Activated CD4-positive, alpha-beta T cell treated with anti-CD3 and anti-CD28 coated beads, Interleukin-2, amount 50 U/mL, for 1 hour (primary cell): ENCODE measurements at places on chromosomes 3 and 15.

DNA sequence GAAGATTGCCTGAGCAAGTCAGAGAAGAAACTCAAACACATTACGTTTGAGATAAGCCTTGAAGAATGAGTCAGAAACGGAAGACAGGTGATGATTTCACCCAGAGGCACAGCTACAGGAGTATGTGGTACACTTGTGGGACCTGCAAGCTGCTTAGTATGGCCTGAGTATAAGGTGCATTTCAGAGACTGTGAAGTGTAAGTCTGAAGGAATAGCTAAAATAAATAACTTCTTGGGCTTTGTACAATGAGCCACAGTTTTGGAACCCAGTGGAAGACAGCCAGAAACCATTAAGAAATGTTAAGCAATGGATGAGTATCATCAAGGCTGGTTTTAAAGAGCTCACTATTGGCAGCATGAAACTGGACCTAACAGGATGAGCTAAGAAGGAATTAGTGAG, 826.2 kb downstream of the ROBO1 start:
- no peak for DNase-seq

- no peak for DNase-seq
These were observed 257.2 kb upstream of the TPRG1 start for GRCh38 chr3:188914552-188914951.

- no peak for DNase-seq
These were observed 8.1 kb downstream of the FAM131A start for GRCh38 chr3:184345317-184346144.

DNA sequence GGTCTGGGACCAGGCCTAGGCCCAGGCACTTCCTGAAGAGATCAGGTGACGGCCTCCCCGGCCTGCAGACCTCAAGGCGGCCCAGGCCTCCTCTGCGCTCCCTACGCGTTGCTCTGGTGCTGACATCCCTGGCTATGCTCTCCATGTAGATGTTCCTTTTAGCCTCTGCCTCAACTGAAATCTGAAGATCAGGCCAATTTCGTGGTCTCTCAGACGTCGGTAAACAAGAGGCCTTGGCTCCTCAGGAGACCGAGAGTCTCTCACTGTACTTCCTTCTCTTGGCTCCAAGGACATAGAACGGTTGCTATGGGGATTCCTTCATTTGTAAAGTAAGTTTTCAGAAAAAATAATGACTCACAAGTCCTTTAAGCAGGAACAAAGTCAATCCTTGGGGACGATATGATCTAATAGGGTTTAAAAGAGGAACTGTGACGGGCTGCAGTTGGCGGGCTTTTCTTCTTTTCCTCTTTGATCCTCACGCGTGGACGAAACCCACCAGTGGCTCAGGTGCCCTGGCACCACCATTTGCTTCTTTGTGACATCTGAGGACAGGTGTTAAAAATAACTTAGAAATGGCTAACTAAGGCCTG, 55.6 kb upstream of the CGNL1 start:
- no peak for DNase-seq

- DNase-seq, result no peak
These were observed 6.1 kb downstream of the SCAP start for GRCh38 chr3:47469616-47470015.

DNA sequence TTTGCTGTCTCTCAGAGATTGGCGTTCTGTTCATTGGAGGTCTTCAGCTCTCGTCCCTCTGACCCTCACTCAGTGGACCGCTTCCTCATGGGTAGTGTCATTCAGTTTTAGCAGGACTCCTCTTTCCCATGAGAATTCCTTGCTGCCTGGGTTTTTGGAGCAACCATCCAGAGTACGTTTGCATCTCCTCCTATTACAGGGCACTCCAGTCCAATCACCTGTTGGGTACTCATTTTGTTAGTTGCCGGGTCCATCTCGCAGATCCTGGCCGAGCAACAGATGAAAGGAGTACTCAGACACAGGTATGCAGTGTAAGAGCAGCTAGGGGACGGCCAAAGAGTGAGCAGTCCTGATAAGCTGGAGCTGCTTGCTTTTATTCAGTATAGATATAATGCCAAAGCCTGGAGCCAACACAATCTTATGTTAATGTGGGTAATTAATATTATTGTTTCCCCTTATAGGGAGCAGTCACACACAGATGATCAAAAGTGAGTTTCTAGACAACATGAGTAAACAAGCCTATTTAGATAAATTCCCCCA, 49.6 kb downstream of the ISG20 start:
- no peak for DNase-seq

- no peak for DNase-seq
These were observed 4.2 kb downstream of the PTPN23 start for GRCh38 chr3:47385007-47385406.

DNA sequence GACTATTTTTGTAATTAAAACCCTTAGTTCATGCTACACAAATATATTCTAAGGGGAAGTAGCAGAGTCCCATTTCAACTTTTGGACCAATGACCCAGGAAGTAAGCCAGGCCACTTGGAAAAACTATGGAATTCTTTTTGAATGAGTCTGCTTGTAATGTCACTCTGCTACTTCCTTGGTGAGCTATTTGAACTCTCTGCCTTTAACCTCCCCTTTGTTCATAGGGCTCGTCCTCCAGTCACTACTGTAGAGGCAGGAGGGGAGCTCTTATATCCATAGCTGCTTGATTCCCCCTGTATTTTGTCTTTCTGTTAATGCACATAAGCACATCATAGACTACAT, 119.6 kb downstream of the UACA start:
- no peak for DNase-seq

- DNase-seq, result no peak
These were observed 69.5 kb downstream of the FLNB start for GRCh38 chr3:58077596-58078285.

- no peak for DNase-seq
These were observed 177.1 kb upstream of the FEZF2 start for GRCh38 chr3:62550439-62550838.

- no peak for DNase-seq
These were observed 13.0 kb downstream of the HCN4 start for GRCh38 chr15:73355612-73356265.

DNA sequence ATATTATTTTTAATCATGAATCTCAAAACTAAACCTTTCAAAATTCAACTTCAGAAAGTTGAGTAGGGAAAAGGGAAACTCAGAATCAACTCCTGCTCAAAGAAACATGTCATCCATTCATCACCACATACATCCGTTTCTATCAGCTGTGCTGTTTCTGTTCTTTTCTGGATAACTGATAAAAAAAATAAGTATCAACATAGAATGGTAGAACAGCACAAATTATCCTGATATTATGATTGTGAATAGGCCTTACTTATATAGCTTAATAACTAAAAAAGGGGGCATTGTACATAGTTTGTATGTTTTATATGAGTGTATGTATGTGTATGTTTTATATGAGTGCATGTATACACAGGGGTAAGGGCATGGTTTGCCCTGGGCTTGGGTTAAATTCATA, 3.1 kb downstream of the TM4SF1 start:
- no peak for DNase-seq

DNA sequence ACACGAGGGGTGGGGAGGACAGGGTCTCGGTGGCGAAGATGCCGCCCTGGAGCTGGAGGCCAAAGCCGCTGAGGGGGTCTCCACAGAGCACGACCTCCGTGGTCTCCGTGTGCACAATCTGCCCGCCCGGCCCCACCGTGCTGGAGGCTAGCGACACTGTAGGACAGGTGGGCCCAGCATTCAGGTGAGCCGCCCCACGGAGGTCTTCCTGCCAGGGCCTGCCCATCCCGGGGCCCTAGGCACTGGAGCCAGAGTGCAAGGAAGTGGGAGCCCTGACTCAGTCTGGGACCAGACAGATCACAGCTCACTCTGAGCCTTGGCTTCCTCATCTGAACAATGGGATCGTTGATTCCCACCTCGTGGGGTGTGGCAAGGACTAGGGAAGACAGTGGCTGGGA, 25.8 kb downstream of the GRIP2 start:
- DNase-seq, result no peak

DNA sequence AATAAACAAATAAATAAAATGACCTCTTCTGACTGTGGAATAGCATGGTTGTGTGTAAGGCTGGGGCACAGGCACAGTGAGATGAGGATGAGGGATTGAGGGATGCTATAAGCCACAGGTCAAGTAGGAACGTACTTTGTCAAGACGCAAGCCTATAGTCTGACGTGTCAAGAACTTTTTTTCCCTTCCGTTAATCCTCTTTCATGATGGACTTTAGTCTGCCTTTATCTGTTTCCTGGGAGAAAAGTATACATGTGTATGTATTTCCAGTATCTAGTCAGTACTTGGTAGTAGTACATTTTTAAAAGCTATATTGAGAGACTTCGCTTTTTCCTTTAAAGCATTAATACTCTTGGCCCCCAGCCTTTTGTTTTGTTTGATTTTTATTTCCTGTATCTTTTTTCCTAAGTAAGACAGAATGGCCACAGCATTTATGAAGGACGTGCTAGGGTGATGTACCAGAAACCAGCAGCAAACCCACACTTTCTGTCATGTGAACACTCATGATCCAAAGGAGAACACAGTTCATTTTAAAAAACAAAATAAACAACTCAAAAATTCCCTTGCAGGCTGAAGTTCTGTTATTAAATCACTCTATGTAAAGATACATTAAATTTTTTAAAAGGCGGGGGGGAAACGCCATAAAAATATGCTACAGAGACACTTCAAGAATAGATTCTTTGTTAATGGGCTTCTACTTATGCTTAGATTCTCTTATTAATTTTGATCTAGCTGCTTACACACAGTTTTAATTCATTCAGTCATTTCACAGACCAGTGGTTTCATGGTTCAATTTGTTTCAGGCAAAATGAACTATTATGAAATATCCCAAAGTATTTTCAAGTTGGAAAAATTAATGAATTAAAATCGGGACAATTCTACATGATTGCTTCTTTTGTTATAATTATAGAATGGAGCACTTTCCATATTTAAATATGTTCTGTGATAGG, 114.7 kb downstream of the SNRK start:
- DNase-seq, result no peak

DNA sequence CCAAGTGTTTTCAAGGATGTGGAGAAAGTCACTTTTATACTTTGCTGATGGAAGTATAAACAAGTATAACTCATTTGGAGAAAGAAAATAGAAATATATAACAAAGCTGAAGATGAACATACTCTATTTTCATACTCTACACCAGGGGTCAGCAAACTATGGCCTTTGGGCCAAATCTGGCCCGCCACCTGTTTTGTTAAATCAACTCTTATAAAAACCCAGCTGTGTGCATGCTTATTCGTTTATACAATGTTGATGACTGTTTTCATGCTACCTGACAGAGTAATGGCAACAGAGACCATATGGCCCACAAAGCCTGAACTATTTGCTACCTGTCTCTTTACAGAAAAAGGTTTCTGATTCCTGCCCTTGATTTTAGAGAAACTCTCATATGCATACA, 124.0 kb downstream of the NR1D2 start:
- no peak for DNase-seq

DNA sequence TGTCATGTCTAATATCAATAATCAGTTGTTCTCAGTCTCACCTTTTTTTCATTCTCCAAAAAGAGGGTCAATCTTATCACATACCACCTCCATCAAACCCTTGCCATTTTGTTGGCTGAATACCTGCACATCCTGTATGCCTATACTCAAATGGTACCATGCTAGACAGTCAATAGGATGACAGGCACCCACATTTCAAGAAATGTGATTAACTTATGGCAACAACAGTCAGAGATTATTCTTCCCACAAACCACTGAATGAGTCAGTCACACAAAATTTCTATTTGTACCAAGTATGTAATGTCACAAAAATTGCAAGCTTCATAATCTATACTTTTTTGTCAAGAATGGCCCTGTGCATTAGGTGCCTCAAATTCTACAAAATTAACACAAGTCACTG, 5.1 kb upstream of the SLC27A2 start:
- DNase-seq, result no peak

DNA sequence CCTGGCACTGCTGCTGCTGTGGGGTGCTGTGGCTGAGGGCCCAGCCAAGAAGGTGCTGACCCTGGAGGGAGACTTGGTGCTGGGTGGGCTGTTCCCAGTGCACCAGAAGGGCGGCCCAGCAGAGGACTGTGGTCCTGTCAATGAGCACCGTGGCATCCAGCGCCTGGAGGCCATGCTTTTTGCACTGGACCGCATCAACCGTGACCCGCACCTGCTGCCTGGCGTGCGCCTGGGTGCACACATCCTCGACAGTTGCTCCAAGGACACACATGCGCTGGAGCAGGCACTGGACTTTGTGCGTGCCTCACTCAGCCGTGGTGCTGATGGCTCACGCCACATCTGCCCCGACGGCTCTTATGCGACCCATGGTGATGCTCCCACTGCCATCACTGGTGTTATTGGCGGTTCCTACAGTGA, 2.1 kb downstream of the GRM2 start:
- no peak for DNase-seq

GRCh38 chr3:8914491-8914890, 48.8 kb downstream of the RAD18 start:
- no peak for DNase-seq

DNA sequence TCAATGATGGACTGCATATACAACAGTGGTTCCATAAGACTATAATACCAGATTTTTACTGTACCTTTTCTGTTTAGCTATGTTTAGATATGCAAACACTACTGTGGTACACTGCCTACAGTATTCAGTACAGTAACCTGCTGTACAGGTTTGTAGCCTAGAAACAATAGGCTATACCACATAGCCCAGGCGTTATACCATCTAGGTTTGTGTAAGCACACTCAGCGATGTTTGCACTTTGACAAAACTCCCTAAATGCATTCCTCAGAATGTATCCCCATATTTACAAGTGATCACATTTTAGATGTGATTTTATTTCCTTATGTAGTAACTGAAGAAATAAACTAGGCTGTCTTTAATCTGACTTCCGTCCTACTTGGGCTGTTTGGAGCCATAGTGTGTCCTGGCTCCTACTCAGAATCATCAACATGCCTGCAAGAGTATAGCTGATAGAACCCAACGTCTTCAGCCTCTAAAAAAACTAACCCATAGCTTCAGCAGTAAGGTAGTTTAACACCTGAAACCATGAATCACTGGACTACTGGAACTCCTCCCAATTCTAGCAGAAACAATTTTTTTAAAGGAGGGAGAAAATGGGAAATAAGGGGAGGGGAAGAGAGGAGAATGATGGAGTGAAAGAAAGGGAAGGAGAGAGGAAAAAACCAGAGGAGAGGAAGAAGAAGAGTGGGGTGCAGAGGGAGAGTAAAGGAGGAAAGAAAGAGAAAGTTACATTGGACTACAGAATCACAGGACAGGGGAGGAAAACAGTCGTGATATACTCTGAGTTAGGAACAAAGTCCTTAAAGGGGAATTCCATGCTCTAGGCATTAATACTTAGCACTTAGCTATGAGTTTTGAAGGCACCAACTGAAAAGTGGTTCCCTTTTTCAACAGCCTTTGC, 67.7 kb upstream of the PLXND1 start:
- DNase-seq, result no peak

- DNase-seq, result no peak
These were observed 253.9 kb upstream of the RBMS3 start for GRCh38 chr3:29026959-29027358.

GRCh38 chr15:29050870-29051269, 165.1 kb downstream of the APBA2 start:
- DNase-seq, result no peak

DNA sequence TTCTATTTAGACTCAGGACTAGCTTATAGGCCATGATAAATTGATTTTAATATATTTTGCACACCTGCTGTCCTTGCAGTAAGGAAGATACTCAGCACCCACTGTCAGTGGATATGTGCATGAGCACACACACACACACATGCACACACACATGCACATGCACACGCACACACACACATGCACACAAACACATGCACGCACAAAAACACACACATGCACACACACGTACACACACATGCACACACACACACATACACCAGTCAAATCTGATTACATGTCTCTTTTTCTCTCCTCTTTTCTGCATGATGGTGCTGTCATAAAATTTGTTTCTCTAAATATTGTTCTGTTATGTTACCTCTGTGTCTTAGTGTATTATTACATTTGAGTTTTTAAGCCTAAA, 87.3 kb upstream of the OSTN start:
- no peak for DNase-seq
